Activated CD8-positive, alpha-beta memory T cell treated with anti-CD3 and anti-CD28 coated beads for 1 hour (primary cell): ENCODE measurements at places on chromosomes 6 and 20.

DNA sequence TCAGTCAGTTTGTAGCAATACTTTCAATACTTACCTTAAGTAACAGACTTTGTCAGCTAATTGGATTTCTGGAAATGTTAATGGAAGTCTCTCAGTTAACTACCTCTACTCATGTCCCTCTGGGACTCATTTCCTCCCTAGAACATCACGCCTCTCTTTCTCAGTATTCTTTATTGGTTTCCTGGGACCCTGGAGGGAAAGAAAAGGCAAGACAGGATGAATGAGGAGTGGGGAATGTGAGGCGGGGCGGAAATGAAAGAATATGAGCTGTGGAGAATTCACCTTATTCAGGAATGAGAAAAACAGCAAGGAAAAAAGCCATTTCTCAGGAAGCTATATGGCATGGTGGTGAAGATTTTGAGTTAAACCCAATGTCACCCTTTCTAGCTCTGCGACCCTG, 62.7 kb downstream of the ANKS1A start:
- DNase-seq: no peak

GRCh38 chr20:40547483-40548091, 141.4 kb downstream of the MAFB start:
- DNase-seq: no peak

DNA sequence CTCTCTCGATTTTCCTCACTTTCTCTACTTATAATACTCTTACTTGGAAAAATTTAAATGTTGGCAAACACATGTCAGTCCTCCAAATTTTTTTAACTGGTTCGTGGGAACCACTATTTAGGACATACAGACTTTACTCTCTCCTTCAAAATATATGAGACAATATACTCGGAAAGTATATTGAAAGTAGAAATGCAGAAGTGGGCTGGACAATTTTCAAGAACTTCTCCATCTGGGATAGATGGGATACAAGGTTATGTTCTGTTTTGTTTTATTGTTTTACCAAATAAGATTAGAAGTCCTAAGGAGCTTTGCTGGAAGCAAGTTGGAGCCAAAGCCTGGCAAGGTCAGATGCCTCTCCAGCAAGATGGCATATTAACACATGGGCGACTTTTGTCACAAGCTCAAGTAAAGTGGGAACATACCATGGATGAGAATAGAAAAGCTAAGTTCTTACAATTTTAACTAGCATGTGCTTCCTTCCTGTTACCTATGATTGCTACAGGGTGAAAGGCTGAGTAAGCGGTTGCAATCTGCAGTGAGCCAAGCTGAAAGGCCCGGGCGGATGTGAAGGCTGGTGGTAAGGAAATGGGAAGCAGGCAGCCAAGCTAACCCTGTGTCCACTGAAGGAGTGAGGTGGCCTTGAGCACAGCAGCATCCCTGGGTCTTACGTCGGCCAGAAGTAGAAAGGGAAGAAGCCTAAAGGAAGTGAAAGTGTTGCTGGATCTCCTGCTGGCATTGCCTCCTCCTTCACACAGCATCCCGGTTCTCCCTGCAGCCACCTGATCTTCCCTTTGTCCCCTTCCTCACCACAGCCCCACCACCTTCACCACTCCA, 7.1 kb downstream of the MAP3K5 start:
- no peak for DNase-seq

GRCh38 chr20:25991051-25991755, 294.6 kb upstream of the ZNF337 start:
- no peak for DNase-seq

GRCh38 chr6:82870582-82871172, 195.0 kb downstream of the UBE3D start:
- DNase-seq: no peak

- no peak for DNase-seq
These were observed 682.8 kb downstream of the TFAP2A start for GRCh38 chr6:9732056-9732455.

GRCh38 chr6:137740967-137741761, 125.9 kb upstream of the TNFAIP3 start:
- DNase-seq: no peak

DNA sequence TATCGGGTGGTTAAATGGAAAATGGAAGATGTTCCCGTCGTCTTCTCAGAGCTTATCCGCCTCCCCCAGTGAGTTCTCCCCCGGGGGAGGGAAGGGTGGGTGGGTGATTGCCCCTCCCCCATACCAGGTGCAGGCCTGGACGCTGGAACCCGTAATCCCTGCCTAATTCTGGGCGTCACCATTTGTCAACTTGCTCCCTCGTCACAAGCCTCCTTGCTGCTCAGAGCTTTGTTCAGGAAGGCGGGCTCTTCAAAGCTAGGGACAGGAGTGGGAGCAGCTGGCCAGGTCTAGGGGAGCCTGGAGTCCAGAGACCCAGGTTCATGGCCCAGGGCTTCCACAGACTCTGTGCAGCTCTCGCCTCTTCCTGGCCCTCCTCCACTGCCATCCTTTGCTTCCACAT, 25.6 kb downstream of the CDH22 start:
- DNase-seq: no peak

- DNase-seq: no peak
These were observed 145.1 kb upstream of the FKBP1C start for GRCh38 chr6:63066055-63066704.

- DNase-seq: no peak
These were observed 10.2 kb downstream of the PLCB4 start for GRCh38 chr20:9078826-9079731.

- DNase-seq: no peak
These were observed 59.2 kb downstream of the SYNJ2 start for GRCh38 chr6:158040804-158041347.

DNA sequence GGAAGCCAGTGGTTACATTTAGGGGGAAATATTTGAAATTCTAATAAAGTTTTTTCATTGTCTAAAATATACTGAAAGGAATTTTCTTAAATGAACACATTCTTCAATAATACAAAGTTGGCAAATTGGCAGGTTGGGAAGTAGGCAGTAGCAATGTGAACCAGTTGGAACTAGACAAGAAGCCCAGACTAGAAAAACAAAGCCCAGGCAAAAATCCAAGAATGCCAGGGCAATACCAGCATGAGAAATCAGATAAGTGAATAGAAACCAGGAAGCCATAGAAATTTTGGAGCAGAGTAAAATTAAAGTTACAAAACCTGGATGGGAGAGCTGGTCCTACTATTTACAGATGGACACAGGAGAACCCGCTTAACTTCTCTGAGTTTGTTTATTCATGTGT, 52.2 kb downstream of the TPBG start:
- DNase-seq: no peak

- peak; percentile 37 for DNase-seq
These were observed 1.8 kb downstream of the SLA2 start for GRCh38 chr20:36644032-36644705.

DNA sequence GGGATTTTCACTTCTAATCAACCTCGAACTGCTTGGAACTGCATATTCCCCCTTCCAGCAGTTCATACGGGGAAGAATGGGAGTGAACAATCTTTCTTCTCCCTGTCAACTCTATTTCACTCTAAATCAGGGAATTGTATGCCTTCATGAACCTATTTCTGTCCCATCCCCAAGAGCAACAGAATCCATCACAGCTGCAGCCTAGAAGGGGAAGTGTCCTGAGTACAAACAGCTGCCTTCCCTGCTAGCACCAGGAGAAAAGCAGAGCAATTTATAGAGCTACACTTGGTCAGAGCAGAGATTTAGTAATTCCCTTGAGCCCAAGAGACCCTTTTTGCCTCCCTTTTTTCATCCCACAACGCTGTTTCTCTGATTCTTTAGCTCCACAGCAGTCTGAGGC, 208.4 kb downstream of the ADGRG6 start:
- no peak for DNase-seq

GRCh38 chr6:43444036-43444435, 11.3 kb downstream of the DLK2 start:
- no peak for DNase-seq

DNA sequence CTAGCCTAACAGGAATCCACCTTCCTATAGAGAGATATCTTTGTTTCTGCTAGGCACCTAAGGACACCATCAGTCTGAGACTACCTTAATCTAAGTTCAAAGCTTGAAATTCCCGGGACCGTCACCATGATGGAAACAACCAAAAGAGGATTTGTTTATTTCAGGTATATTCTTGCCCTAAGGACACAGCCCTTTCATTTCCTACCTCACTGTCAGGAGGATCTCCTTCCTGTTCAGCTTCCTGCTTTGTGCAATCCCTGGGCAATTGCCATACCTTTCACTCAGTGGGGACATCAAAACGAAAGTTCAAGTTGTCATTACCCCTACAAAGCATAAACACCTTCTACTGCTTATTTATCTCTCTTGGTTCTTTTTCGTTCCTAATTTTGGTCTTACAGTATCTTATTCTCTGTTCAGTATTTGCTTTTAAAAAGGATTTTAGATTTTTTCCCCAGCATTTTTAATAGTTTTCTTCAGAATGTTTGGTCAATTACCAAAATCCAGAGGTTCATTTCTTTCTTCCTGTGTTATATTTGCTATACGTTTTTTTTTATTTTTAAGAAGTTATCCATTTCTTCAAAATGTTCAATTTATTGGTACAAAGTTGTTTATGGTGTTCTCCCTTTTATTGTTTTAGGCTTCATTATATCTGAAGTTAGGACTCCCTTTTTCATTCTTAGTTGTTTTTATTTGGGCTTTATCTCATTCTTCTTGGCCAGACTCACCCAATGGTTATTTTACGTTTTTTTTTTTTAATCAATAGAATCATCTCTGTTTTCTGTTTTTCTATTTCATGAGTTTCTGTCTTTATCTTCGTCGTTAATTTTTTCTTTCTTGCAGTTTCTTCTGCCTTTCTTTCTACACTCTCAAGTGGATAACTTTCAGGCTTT, 13.0 kb upstream of the TBPL1 start:
- DNase-seq: no peak

DNA sequence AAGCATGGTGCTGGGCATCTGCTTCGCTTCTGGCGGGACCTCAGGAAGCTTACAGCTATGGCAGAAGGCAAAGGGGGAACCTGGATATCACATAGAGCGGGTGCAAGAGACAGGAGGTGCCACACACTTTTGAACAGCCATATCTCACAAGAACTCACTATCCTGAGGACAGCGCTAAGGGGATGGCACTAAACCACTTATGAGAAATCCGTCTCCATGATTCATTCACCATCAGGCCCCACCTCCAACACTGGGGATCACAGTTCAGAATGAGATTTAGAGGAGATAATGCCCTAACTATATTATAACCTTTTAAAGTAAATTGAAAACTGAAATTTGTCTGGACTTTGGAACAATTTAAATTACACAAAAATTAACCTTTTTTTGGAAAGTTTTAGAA, 37.8 kb upstream of the SUMO4 start:
- no peak for DNase-seq

DNA sequence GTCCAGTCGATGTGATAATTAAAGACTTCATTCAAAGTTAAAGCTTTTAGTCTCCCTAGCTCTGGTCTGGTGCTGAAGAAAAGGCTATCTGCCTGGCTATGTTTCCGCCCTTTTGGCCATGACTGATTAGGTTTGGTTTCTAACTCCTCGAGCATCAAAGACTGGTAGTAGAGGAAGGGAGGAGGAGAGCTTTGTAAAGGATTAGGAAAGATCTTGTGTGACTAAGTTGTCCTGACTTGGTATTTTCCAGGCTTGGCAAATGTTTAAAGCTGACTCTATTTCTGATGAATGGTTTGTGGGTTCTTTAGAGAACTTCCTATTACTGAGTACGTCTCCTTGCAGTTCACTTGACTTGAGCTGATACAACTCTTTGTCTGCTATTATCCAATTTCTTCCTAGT, 312.9 kb downstream of the GJA1 start:
- no peak for DNase-seq

- DNase-seq: no peak
These were observed 539.8 kb downstream of the EPHA7 start for GRCh38 chr6:92879526-92879925.

DNA sequence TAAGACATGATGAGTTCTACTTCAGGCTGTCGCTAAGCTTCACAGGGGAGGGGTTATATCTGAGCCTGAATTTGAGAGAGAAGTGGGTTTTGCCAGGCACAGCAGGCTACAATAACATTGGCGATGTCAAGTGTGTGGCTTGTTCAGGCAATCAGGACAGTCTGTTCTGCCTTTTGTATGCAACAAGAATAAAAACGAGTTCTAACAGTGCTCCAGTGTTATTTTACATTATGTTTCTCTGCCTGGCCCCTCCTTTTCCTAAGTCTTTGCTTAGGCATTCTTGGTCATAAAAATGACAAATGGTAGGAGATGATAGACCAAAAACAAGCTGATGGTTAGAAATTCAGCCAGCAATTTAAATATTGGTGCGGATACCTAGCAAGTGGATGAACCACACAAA, 26.8 kb downstream of the PAQR8 start:
- DNase-seq: no peak

GRCh38 chr6:100463630-100464161, 1.0 kb downstream of the SIM1 start:
- DNase-seq: no peak
